ENCODE measurements at places on chromosomes 2 and 18.

- peak; percentile 65 for DNase-seq
Observed at GRCh38 chr2:170170281-170171040, 7.5 kb upstream of the MYO3B start.

DNA sequence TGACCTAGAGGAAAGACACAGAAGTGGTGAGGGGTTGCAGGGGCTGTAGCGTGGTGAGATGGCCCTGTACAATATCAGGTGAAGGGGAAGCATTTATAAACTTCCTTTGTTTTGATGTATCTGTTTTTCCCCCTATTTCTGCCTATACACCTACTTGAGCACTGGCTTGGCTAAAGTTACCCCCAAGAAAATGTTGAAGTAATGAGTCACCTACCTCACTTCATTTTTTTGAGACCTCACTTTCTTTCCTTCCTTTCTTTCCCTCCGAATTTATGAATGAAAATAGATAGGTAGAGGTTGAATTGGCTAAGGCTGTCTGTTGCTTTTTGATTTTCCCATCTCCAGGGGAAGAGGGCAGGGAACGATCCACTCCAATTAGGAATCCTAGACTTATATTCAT lies 231.1 kb upstream of the EPAS1 start:
- DNase-seq: no peak

DNA sequence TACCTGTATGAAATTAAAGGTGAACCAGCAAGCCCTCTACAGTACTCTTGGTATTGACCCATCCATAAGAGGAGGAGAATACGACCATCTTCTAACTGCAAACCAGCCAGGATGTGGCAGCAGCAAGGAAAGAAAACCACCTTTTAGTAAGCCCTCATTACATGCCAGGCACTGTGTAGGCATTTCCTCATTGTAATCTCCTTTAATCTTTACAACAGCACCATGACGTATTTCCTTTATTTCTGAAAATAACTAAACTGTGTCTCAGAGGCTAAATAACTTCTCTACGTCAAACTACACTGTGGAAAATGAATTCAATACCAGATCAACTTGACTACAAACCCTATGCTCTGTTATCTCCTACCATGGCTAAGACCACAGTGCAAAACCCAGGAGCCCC lies 18.2 kb downstream of the WDR35 start:
- no peak for DNase-seq

- DNase-seq: no peak
Observed at GRCh38 chr2:228705318-228705717, 523.8 kb upstream of the SPHKAP start.
